ENCODE measurements at places on chromosomes 16 and 17.

DNA sequence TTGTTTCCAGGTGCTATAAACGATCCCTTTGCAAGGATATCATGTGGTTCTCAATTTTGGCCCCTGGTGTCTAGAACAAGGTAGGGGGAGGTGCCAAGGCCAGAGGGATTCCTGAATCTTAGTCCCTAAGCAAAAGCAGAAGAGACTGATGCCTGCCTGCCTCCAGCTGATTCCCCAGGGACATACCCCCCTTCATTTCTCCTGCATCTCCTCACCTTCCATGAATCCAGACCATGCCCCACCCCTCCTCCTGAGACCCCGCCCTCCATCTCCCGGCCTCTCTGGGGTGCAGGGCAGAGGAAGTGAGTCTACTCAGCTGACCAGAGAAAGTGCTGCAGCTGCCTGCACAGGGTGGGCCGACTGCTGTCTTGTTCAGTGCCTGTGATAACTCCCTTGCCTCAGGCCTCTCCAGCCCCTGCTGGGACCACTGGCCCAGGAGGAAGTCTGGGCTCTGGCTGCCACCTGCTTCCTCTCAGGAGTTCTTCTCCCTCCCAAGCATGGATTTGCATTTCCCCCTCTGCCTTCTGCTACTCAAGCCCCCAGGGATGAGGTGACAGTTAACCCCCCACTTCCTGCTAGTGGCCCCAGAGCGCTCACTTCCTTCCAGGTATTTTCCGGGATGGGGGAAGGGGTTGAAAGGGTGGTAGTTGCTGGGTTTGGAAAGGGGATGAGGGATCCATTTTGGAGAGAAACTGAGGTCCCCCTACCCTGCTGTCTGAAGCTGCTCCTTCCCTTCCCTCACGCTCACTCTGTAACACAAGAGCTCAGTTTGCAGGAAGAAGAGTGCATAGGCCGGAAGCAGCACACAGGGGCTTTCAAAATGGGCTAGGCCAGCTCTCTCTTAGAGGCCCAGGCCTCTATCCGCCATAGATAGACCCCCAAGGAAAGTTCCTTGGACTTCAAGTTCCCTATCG is 10.5 kb upstream of the TSPOAP1 start:
- DNase-seq = no peak

DNA sequence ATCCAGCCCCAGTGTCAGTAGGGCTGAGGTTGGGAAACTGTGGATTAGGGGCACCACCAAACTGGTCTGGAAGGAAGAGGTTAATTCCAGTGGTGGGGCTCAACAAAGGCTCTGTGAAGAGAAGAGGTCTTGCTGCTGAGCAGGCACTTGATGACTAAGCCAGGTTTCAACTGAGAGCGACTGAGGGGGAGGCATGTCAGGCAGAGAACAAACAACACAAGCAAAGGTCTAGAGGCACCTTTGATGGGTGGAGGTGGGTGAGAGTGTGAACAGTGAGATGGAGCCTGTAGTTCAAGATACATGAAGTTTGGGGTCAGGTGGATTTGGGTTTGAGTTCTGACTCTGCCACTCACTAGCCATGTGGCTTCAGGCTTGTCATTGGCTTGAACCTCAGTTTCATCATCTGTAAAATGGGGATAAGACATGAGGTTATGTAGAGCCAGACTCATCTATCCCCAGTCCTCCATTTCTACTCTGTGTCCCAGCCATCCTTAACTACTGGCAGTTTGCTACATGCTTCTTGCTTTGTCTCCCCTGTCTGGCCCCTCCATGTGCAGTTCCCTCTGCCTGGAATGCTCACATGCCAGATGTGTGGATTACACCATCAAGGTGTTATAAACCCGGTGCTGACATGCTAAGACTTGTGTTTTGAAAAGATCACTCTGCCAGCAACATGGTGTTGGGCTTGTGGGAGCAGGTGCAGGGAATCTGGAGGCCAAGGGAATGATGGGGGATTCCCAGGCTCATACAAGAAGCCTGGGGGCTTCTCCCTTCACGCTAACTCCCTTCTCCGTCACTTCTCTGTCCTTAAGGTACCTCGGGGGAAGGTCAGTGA is 3.0 kb upstream of the RMI2 start:
- DNase-seq = no peak

GRCh38 chr17:16464303-16465051 is 27.5 kb downstream of the LRRC75A start:
- DNase-seq = no peak

DNA sequence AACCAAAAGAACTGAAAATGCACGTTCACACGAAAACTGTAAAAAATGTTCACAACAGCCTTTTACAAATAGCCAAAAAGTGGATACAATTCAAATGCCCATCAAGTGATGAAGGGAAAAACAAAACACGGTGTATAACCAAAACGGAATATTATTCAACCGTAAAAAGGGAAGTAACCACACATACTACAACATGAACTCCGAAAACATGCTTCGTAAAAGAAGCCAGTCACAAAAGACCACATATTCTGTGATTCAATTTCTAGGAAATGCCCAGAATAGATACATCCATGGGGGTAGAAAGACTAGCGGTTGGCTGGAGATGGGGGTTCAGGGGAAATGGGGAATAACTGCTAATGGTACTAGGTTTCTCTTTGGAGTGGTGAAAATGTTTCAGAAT is 81.5 kb upstream of the TRAP1 start:
- DNase-seq = no peak

- DNase-seq = no peak
These were observed 36.7 kb downstream of the GRIN2C start for GRCh38 chr17:74822939-74823367.

DNA sequence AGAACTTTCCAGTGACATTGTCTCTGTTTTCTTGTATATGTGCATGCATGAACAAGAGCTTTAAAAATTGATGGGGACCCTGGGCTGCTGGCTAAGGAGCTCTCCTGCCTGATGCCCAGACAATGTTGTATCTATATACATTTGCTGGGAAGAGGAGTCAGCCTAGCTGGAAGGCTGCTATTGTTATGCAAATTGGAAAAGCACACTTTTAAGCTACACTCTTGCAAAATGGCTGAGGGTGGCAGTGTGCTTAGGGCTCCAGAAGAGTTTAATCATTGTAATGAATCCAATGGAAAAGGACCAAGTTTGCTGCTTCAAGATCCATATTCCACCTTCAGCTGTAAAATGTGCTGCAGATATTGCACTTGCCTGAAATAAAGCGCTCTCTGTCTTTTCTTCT is 171.8 kb downstream of the PRKCA start:
- no peak for DNase-seq

DNA sequence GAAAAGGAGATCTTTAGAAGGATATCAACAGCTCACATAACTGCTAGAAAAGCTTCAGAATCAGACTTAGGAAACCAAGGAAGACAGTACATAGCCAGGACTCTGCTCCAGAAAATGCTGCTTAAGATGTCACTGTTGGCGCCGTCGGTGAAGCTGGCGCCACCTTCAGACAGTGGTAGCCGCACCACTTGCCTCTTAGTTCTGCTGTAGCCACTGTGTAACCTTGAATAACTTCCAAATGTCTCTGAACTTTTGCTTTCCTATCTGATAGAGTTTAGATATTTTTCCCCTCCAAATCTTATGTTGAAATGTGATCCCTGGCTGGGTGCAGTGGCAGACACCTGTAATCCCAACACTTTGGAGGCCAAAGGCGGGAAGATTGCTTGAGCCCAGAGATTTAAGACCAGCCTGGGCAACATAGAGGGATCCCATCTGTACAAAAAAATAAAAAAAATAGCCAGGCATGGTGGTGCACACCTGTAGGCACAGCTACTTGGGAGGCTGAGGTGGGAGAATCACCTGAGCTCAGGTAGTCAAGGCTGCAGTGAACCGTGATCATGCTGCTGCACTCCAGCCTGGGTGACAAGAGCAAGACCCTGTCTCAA is 6.3 kb upstream of the USP31 start:
- DNase-seq = no peak

DNA sequence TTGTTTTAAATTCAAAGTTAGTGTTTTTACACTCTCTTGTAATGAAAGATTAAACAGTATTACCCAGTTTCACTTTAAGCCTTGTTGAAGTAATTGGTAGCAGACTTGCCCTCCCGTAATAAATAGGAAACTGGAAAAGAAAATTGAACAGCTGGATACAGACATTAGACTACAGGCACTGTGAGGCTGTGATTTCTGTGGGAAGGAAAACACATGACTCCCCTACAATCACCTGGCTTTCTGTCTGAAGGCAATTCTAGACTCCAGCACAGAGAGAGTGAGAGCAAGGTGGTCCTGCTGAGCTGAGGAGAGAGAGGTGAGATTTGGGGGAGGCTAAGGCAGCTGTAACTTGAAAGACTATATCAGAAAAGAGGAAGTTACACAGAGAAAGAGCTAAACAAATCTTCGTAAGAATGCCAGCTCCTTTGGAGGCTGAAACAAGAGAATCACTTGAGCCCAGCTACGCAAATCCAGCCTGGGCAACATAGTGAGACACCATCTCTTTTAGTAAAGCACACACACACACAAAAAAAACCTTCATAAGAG is 57.8 kb upstream of the CDYL2 start:
- no peak for DNase-seq

GRCh38 chr17:5780476-5780875 is 196.2 kb upstream of the NLRP1 start:
- DNase-seq = no peak

DNA sequence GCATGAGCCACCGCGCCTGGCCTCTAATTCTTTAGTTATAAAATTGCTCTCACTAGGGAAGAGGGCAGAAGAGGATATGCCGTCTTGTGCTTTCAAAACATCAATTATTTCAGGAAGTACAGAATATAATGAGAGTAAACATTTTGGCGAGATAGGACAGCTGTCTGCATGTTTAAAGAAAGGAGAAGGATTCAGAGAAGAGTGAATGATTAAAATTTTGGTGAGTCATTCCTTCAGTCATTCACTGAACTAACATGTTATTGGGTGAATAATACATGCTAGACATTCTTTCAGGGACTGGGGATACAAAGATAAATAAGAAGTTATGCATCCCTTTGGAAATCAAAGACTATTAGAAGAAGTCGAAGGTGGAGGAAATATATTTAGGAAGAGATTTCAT is 590.3 kb upstream of the GOT2 start:
- no peak for DNase-seq

GRCh38 chr16:9885876-9886275 is 296.4 kb downstream of the GRIN2A start:
- DNase-seq = no peak

DNA sequence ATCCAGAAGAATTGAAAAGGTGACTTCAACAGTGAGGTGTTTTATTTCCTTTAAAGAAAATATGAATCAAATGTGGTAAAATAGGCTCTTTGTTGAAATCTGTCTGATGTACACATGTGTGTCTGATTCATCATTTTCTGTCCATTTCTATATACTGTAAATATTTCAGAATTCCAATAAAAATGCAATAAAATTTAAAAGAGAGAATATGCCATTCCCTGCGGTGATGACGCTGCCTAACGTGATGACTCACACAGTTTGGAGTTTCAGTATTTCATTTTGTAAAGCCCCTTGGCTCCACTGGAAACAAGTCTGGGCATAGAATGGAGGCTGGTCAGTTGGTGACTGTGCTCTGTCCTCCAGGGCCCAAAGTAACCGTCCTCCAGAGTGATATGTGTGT is 482.5 kb upstream of the CDH5 start:
- no peak for DNase-seq

DNA sequence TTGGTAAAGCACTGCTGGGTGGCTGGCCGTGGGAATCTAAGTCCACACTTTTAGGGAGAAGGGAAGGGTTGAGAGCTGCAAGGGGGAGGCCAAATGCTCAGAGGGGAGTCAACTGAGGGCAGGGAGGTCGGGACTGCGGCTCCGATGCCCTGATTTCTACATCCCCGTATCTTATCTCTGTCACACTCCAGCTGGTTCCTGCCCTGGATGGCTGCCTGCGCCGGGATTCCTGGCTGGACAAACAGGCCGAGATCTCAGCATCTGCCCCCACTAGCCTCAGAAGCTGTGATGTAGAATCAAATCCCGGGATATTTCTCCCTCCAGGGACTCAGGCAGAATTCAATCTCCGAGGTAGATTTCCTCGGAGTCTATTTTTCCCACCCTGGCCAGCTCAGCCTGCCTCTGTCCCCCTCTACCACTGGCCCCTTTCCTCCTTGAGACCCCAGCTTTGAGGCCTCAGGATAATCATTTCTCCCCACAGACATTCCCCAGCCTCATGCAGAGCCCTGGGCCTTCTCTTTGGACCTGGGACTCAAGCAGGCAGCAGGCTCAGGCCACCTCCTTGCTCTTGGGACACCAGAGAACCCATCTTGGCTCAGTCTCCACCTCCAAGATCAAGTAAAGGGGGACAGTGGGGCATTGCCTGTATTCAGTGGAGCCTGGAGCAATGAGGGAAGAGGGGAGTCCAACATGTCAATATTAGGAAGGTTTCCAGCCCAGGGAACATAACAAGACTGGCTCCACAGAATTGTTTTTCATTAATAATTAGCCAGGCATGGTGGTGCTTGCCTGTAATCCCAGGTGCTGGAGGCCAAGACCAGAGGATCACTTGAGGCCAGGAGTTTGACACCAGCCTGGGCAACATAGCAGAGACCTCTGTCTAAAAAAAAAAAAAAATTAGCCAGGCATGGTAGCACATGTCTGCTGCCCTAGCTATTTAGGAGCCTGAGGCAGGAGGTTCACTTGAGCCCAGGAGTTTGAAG is 1.8 kb downstream of the SHBG start:
- DNase-seq = no peak

- no peak for DNase-seq
These were observed 16.5 kb upstream of the PRM1 start for GRCh38 chr16:11297492-11298142.

DNA sequence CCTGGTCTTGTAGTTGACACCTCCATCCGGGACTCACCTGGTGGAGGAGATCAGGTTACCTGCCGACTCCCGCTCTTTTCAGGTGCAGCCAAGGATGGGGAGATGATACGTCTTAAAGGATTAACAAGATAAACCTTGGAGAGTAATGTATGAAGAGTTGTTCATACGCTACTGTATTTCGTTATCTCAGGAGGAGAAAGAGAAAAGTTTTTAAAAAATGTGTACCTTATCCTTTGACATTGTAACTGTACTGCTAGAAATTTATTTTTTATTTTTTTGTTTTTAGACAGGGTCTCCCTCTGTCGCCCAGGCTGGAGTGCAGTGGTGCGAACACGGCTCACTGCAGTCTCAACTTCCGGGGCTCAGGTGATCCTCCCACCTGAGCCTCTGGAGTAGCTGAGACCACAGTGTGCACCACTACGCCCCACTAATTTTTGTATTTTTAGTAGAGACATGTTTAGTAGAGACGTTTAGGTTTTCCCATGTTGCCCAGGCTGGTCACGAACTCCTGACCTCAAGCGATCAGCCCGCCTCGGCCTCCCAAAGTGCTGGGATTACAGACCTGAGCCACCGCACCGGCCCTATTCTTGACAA is 764 bp upstream of the SMURF2 start:
- DNase-seq = no peak

DNA sequence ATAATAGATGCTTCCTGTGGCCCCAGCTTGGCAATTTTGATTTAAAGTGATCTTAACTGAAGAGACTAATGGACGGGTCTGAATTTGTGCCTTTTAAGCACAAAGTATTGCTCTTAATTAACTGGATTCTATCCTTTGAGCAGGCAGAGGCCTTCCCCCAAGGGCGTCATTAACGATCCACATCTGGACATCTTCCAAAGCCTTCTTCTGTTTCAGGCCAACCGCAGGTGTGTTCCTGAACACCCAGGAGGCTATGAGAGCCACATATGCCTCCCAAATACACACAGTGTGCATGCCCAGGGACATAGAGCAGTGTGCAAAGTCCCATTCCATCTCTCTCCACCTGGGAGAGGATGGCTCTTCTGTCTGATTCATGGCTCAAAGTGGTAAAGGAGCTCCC is 42.3 kb downstream of the MAPT start:
- no peak for DNase-seq

GRCh38 chr16:11360641-11361373 is 15.5 kb downstream of the RMI2 start:
- no peak for DNase-seq
